ENCODE measurements at places on chromosomes 4 and X.

DNA sequence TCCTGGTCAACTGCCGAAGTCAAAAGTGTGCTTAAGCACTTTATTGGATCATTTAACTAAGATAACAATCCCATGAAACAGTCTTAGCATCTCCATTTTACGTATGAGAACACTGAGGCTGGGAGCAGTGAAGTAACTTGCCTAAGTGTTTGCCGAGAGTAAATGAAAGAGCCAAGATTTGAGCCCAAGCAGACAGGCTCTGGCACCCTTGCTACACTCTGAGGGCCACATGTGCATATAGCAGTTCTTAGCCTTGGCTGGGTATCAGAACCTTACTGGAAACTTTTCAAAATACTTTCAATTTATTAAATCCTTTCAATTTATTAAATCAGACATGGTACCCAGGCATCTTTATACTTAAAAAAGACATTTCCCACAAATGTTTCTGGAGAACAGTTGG is 225.9 kb downstream of the NR3C2 start:
- no peak for DNase-seq

- no peak for DNase-seq
These were observed 1039.2 kb upstream of the PABPC4L start for GRCh38 chr4:135240796-135241195.

GRCh38 chrX:42119076-42119475 is 195.7 kb upstream of the CASK start:
- no peak for DNase-seq

DNA sequence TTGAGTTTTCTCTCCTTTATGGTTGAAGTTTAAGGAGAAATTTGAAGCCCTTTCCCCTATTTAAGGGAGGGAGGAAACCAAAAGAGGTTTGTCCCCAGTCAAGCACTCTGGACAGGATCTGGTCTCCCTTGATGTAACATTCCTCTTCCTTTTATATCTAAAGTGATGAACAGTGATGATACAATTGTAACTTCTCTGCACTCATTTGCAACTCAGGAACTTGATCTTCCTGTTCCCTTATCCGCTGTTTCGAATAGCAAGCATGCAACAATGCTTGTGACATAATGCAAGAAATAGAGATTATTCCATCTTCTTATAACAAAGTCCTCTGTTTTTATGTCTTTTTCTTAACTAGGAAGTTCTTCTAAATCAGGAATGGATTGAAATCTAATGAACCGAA is 18.3 kb downstream of the ALPK1 start:
- no peak for DNase-seq

DNA sequence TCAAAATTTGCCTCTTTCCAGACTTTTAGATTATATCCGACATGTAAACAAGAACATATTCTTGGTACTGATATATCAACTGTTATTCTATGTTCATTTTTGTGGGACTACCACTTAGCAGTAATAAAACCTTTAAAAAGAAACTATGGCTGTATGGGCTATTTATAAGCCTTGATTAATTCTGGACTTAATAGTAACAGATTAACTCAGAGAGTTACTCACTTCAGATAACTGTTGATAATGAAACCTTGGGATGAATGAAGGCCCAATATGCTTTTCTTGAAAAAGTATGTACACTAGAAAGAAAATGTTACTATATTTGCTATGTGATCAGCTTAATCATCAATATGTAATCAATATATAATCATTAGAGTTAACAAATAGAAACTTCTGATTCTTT is 595.9 kb upstream of the BOD1L1 start:
- no peak for DNase-seq

DNA sequence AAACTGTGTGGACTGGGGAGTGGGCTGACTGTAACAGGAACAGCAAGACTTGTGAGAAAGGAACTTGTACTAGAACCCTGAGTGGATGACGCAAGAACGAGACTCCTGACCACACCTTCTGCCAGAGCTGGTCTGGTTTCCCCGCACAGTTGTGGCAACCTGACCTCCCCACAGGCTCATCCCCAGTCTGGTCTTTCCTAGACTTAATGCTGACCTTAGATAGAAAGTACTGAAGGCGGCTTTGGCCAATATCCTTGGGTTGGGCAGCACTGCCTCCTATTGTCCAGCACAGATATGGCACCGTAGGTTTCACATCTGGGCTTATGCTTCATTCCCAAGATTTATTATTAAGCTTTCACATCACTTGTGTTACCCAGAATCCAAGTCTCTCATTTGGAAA is 137.8 kb upstream of the FRG1 start:
- no peak for DNase-seq

DNA sequence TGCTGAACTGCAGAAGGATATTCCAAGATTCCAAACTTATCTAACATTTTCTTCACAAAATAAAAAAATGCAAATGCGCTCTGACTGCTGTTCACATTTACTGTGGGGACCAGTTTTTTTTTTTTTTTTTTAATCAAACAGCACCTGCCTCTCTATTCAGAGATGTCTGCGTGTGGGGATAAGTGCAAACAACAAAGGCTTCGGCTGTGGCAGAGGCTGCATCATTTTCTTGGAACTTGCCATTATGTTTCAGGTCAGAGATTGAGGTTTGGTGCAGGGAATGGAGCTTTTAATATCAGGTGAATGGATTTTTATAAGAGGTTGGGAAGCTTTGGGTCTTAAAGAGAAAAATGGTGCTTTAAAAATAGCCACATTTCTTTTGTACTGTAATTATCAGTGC is 78.2 kb upstream of the TET2 start:
- DNase-seq = no peak

GRCh38 chr4:184821242-184821641 is 4.5 kb downstream of the ACSL1 start:
- DNase-seq = no peak

DNA sequence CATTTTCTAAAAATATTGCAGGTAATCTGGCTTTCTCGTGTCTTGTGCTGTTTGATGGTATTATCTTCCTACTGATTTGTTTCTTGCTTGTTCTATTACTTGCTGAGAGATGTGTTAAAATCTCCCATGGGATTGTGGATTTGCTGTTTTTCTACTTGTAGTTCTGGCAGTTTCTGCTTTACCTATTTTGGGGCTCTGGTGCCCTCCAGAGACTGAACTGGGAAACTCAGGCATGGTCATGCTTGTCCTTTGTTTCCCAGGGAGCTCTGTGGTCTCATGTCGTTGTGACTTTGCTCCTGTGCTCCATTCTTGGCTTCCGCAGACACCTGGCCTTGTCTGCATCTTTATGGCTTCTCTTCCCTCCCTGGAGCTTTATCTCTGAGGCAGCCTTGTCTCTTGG is 39.5 kb downstream of the NSD2 start:
- no peak for DNase-seq

GRCh38 chr4:76458825-76459224 is 23.8 kb downstream of the SHROOM3 start:
- DNase-seq = no peak

DNA sequence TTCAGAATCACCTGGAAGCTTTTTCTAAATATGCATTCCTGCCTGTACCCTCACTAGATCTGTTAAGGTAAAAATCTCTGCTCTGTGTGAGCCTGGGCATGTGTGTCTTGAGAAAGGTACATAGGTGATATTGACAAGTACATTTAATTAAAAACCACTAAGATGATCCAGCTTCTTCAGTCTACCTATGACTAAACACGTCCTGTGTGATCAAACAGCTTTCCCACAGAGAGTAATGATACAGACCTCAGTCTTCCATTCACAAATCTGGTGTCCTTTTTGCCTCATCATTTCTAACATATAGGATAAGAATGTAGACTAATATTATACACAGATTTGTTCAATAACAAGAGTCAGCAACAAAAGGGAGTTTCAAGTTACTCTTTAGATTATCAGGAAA is 42.6 kb downstream of the GALNT7 start:
- DNase-seq = no peak

DNA sequence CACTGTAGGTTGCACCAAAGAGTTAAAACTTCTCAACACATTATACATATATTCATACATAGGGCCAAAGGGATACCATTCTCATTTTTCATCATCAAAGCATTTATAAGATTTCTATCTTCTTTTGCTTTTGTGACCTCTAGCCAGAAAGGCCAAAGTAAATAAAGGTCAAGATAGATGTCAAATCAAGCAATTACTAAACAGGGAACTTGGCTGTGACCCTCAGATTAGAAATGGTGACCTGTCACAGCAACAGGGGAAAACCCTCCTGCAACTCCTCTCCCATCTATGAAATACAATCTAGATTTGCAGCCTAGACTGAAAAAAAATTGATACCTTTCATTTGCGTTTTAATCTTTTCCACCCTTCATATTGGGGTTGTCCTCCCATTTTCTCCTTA is 225.6 kb upstream of the FAM241A start:
- no peak for DNase-seq

- no peak for DNase-seq
These were observed 8.0 kb downstream of the ARHGEF38 start for GRCh38 chr4:105560421-105560848.

DNA sequence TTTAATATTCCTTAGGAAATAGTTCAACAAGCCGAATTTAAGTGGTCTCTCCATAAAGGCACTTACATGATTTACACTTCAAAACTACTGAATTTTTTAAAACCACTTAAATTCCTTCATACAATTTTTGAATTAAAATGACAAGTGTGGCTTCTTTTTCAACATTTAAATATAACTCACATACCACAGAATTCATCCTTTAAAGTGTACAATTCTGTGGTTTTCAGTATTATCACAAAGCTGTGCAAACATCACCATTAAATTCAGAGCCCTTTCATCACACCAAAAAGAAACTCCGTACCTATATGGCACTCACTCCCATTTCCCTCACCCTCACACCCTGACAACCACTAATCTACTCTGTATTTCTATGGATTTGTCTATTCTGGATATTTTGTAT is 200.9 kb upstream of the MAB21L2 start:
- no peak for DNase-seq

DNA sequence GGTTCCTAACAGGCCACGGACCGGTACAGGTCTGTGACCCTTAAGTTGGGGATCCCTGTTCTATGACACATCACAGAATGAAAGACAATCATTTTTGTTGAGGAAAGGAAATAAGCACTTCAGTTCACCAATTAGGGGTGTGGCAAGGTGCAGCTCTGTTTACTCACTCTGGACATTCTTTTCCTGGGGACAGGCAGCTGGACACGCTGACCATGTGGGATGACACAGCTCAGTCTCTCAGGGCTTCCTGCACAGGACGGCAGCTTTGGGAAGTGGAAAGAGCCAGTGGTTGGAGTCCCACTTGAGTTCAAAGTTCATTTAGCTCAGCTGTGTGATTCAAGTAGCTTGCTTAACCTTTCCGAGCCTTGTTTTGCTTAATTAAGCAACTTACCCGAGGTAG is 55.7 kb downstream of the NDNF start:
- no peak for DNase-seq

DNA sequence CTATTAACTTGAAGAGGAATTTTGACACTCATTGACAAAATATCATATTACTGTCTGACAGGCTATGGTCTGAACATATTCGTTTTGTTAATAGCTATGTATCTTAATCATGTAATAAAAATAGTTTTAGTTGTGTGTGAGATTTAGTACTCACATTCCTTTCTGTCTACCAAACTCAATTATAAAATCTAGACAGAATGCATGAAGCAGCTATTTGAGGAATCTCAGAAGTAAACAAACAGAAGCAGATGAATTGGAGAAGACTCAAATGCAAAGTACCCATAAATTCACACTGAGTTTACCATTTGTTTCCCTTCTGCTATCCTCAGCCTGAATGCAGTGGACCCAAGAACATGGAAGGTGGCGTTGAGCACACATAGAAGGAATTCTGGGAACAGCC is 841.6 kb upstream of the AADAT start:
- DNase-seq = no peak

DNA sequence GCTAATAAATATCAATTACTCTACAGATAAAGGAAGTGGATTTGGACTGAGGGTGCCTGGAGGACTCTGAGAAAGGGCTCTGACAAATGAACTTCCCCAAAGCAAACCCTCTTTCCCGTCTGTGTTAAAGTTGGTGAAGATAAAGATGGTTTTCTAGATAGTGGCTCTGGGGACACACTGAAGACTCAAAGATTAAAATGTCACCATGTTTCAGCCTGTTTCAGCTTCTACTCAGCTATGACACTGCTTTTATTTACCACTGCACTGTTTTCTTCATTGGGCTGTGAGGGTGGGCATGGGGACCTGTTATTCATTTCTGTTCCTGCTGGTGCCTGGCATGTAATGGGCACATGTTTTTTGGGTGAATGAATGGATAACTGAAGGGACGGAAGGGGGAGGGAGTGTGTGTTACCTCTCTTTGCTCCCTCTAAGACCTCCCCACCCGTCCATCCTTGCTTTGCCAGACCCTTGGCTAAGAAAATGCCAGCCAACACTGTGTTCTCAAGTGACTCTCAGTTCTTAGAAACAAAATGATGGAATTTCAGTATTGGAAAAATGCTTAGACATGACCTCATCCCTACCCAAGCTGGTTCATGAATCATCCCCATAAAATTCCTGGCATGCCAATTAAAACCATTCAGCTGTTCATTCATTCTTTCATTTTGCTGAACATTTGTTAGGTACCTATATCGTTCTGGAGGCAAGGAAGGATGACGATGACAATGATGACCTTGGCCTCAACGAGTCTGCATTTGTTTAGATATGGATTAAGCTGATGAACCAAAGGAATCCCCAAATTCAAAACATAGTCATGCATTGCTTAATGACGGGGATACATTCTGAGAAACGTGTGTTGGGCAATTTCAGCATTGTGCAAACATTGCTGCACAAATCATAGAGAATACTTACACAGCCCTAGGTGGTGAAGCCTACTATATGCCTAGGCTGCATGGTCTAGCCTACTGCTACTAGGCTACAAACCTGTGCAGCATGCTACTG is 13.4 kb upstream of the STK32B start:
- DNase-seq = no peak
